ENCODE measurements at places on chromosomes 16 and 17.

GRCh38 chr16:6684076-6684673 is 648.5 kb upstream of the RBFOX1 start:
- no peaks in the 10 kb centered on the region for H3K36me3 ChIP-seq
- H3K27ac ChIP-seq = no peak overlapping the region
- H3K4me1 ChIP-seq = no peaks in the 10 kb centered on the region
- peak; percentile 18 for DNase-seq

GRCh38 chr17:47013341-47013740 is 34.3 kb upstream of the RPRML start:
- no peaks in the 10 kb centered on the region for H3K36me3 ChIP-seq
- no peak overlapping the region for H3K4me3 ChIP-seq
- H3K4me1 ChIP-seq = no peaks in the 10 kb centered on the region
- H3K27ac ChIP-seq = no peak overlapping the region
- no peaks in the 10 kb centered on the region for H3K27me3 ChIP-seq

DNA sequence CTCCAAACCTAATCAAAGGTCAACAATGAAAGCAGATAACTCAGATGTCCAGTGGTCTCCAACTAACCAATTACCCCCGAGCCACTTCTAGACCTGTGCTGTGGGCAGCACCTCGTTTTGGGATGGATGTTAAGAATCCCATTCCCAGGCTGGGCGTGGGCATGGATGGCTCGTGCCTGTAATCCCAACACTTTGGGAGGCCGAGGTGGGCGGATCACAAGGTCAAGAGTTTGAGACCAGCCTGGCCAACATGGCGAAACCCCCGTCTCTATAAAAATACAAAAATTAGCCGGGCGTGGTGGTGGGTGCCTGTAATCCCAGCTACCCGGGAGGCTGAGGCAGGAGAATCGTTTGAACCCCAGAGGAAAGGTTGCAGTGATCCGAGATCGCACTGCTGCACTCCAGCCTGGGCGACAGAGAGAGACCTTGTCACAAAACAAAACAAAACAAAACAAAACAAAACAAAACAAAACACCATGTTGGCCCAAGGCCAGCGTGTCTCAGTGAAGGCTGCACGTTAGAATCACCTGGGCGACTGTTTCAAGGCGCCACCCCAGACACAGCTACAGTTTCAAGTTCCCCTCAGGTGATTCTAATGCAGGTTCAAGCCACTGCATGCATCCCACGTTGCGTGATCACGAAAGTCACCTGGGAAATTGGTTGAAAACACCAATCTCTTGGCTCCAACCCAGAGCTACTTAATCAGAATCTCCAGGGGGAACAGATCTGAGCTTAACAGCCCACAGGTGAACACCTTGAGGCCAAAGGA is 21.3 kb downstream of the COX4I1 start:
- H3K36me3 ChIP-seq = no peaks in the 10 kb centered on the region
- no peak for DNase-seq
- H3K4me3 ChIP-seq = no peak overlapping the region
- H3K27me3 ChIP-seq = no peaks in the 10 kb centered on the region

GRCh38 chr16:49856672-49857330 is 889 bp upstream of the ZNF423 start:
- no peaks in the 10 kb centered on the region for H3K4me1 ChIP-seq
- DNase-seq = peak; percentile 82
- peak overlapping the region; percentile 87 for H3K27ac ChIP-seq
- H3K4me3 ChIP-seq = peak overlapping the region; percentile 59

GRCh38 chr16:75754141-75754540 is 27.9 kb upstream of the CPHXL start:
- DNase-seq = peak; percentile 41
- no peaks in the 10 kb centered on the region for H3K27me3 ChIP-seq
- H3K36me3 ChIP-seq = no peaks in the 10 kb centered on the region
- H3K4me1 ChIP-seq = no peaks in the 10 kb centered on the region
- H3K4me3 ChIP-seq = no peak overlapping the region
- H3K27ac ChIP-seq = peak overlapping the region; percentile 36

DNA sequence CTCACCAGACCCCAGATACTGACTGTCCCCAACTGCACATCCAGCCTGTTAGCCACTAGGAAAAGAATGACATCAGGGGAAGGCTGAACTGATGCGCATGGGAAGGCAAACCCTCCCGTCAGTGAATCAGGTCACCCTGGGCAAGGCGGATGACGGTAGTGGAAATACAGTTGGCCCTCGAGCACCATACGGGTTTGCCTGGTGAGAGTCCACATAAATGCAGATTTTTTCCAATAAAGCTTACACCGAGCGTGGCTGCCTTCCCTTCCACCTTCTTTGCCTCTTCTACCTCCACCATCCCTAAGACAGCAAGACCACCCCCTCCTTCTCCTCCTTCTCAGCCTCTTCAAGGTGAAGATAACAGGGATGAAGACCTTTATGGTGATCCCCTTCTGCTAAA is 236.1 kb upstream of the TNRC6C start:
- no peaks in the 10 kb centered on the region for H3K36me3 ChIP-seq
- H3K27ac ChIP-seq = no peak overlapping the region
- H3K27me3 ChIP-seq = no peaks in the 10 kb centered on the region
- no peaks in the 10 kb centered on the region for H3K4me1 ChIP-seq
- no peak for DNase-seq

DNA sequence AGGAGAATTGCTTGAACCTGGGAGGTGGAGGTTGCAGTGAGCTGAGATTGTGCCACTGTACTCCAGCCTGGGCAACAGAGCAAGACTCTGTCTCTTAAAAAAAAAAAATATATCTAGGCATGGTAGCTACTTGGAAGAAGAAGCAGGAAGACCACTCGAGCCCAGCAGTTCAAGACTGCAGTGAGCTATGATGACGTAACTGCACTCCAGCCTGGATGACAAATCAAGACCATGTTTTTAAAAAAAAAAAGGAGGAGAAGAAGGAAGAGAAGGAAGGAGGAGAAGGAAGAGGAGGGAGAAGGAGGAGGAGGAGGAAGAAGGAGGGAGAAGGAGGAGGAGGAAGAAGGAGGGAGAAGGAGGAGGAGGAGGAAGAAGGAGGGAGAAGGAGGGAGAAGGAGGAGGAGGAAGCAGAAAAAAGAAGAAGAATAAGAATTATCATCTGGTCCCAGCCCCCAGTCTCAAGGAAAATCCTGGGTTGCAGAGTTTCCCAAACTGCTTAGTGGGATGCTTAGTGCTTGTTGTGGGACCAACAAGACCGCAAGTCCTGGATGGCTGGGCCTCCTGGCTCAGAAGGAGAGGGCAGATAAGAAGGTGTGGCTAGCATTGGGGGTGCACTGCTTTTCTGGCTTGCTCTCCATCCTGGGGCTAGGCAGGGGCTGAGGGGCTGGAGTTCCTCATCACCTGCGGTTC is 3.7 kb upstream of the DRC7 start:
- no peak for DNase-seq
- H3K4me3 ChIP-seq = no peak overlapping the region
- no peak overlapping the region for H3K27ac ChIP-seq

DNA sequence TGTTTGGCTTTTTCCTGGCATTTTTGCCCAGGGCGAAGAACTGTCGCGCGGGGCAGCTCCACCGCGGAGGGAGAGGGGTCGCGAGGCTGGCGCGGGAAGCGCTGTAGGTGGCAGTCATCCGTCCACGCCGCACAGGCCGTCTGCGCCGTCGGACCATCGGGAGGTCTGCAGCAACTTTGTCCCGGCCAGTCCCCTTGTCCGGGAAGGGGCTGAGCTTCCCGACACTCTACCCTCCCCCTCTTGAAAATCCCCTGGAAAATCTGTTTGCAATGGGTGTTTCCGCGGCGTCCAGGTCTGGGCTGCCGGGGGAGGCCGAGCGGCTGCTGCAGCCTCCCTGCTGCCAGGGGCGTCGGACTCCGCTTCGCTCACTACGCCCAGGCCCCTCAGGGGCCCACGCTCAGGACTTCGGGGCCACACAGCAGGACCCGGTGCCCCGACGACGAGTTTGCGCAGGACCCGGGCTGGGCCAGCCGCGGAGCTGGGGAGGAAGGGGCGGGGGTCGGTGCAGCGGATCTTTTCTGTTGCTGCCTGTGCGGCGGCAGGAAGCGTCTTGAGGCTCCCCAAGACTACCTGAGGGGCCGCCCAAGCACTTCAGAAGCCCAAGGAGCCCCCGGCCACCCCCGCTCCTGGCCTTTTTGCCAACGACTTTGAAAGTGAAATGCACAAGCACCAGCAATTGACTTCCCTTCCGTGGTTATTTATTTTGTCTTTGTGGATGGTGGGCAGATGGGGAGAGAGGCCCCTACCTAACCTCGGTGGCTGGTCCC is 2.3 kb upstream of the CBX4 start:
- no peak overlapping the region for H3K27ac ChIP-seq
- no peaks in the 10 kb centered on the region for H3K36me3 ChIP-seq
- no peak for DNase-seq
- peaks cover 43% of the 10 kb centered on the region for H3K27me3 ChIP-seq
- H3K4me1 ChIP-seq = peaks cover 46% of the 10 kb centered on the region
- H3K4me3 ChIP-seq = no peak overlapping the region

GRCh38 chr17:78771758-78772382 is 10.2 kb downstream of the CYTH1 start:
- H3K4me3 ChIP-seq = no peak overlapping the region
- H3K36me3 ChIP-seq = no peaks in the 10 kb centered on the region
- H3K4me1 ChIP-seq = no peaks in the 10 kb centered on the region

DNA sequence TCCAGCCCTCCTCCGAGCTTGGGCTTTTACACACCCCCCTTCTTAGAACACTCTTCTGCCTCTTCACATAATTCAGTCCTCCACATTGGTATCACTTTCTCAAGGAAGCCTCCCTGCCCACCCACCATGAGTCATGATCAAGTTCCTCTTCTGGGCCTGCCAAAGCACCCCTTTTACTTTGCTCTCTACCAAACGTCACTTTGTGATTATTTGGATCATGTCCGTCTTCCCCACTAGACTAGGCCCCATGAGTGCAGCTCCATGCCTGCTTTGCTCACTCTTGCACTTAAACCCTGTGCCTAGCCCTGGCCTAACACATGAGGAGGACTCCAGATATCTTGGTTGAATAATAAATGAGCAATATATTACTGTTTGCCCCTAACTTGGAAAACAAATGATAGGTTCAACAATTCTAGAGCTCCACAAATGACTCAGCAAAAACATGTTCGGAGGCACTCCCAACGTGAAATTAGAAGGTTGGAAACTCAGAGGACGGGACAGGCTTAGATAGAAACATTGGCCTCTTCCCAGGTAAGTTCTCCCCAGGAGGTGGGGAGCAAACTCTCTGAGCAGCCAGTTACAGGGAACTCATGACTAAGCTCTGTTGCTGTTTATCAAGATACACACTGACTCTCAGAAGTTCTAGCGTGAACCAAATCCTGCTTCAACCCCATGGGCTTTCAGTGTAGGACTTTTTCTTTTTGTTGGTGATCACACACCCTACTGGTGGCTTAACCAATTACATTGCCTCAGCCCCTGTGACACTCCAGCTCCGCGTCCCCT is 28.3 kb downstream of the G6PC1 start:
- no peak overlapping the region for H3K27ac ChIP-seq
- H3K27me3 ChIP-seq = no peaks in the 10 kb centered on the region
- peak; percentile 38 for DNase-seq
- H3K4me1 ChIP-seq = peaks cover 4% of the 10 kb centered on the region
- no peaks in the 10 kb centered on the region for H3K36me3 ChIP-seq

Data from colonic mucosa (tissue), 4 donors.